ENCODE measurements at places on chromosomes 7 and 10. TPM values are rescaled to one million over a fixed set of nuclear protein-coding genes. Genes with fewer than 3 reads are reported as not detected.

DNA sequence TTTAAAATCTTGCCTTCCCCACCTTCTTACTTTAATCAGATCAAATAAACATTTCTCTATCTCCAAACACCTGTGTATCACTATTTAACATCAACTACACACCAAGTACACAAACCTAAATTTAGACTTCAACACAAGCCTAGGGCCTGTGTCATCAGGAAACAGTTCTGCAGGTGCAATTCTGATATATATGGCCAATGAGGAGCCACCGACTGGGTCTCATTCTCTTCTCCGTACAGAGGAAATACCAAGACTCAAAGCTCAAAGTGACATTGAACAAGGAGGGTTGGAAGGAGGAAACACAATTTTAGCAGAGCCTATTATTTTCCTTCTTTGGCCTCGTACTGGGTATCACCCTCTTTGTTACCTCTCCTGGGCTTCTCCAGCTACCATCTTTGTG lies 152.6 kb upstream of the PRR15 start:
- H3K27me3 ChIP-seq: peaks cover 15% of the 10 kb centered on the region
- no peaks in the 10 kb centered on the region for H3K36me3 ChIP-seq
- H3K27ac ChIP-seq: no peak overlapping the region
- H3K4me1 ChIP-seq: no peaks in the 10 kb centered on the region

- no peaks in the 10 kb centered on the region for H3K36me3 ChIP-seq
- H3K27me3 ChIP-seq: no peaks in the 10 kb centered on the region
- no peak for DNase-seq
- H3K4me1 ChIP-seq: no peaks in the 10 kb centered on the region
- no peak overlapping the region for H3K27ac ChIP-seq
Measured at GRCh38 chr10:44854693-44855350, 56.3 kb upstream of the TMEM72 start.

DNA sequence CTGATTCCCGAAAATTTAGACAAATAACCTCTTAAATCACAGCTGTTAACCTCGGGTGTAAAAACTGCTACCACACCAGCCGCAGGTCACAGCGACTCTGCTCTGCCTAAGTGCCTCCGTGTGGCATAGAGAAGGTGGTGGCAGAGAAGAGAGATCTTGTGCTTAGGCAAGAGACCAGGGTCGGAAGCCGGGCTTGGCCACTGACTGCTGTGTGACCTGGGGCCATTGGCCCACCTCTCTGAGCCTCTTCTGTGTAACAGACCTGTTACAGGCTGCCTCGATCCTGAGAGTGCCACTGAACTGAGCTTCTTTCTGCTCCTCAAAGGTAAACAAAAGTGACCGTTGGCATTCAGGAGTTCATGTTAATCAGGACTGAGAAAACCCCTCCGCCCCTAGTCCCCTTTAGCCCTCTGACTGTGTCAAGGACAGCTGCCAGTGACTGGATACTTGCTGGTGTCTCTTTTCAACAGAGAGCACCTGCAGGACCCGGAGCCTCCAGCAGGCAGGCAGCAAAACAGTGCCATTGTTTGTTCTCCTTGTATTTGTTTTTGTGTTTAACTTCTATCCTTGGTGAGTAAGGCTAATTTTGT lies 36.5 kb downstream of the ZMIZ1 start:
- no peaks in the 10 kb centered on the region for H3K27me3 ChIP-seq
- H3K27ac ChIP-seq: peak overlapping the region; percentile 14
- peaks cover 59% of the 10 kb centered on the region for H3K4me1 ChIP-seq
- no peak overlapping the region for H3K4me3 ChIP-seq

GRCh38 chr10:68871105-68871711 lies 29.9 kb upstream of the DDX50 start:
- H3K4me3 ChIP-seq: no peak overlapping the region
- no peaks in the 10 kb centered on the region for H3K27me3 ChIP-seq
- peaks cover 2% of the 10 kb centered on the region for H3K4me1 ChIP-seq

DNA sequence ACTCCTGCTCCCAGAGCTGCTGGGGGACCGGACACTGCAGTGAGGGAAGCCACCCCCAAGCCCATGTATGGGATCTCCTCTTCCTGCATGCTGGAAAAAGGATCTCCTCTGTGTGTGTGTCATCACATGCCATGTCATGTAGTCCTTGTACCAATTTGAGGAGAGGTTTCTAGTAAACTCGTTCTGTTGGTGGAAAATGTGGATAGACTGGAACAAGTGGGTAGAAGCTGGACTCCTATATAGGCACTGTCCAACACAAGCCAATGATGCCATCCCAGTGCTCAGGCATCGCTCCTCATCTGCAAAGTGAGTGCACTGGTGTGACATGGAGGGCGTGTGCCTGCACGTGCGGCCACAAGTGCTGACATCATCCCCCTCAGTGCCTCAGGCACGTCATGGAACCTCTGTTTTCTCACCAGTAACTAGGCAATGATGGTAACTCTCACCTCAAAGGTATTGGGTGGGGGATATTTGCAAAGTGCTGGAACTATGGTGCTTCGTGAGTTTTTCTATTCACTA lies 19.3 kb downstream of the MYO1G start:
- no peak overlapping the region for H3K27ac ChIP-seq
- no peaks in the 10 kb centered on the region for H3K27me3 ChIP-seq
- H3K36me3 ChIP-seq: no peaks in the 10 kb centered on the region
- H3K4me3 ChIP-seq: no peak overlapping the region
- H3K4me1 ChIP-seq: peaks cover 3% of the 10 kb centered on the region

DNA sequence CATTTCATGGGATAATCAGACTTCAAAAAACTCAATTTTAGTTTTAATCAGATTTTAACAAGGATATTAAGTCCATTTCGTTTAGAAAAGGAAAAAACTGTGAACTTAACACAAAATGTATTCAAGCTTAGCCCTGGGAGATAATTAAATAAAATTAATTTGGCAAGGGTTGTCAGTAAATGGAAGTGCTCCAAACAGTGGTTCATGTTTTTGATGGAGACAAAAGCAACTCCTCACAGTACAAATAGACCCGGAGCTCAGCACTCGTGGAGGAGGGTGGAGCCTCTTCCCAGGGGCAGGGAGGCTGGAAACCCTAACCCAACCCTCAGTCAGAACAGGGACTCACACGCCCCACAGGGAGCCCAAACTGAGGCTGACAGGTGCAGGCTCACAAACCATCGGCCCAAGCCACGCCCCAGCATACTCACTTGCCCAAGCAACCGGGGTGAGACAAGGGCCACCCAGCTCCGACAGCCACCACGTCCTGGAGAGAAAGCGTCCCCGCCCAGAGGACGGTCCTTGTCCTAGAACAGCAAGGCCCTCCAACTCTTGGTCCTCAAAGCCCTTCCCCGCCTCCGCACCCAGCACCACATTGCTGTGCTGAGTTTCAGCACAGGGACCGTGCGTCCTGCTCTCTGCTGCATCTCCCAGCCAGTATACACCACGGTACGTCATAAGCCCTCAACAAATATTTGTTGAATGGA lies 39.8 kb downstream of the MAD1L1 start:
- H3K4me1 ChIP-seq: no peaks in the 10 kb centered on the region
- H3K27me3 ChIP-seq: no peaks in the 10 kb centered on the region
- H3K27ac ChIP-seq: no peak overlapping the region

GRCh38 chr10:101901340-101901739 lies 57.7 kb upstream of the KCNIP2 start:
- no peak for DNase-seq
- H3K36me3 ChIP-seq: no peaks in the 10 kb centered on the region
- H3K4me3 ChIP-seq: no peak overlapping the region
- no peaks in the 10 kb centered on the region for H3K27me3 ChIP-seq
- no peak overlapping the region for H3K27ac ChIP-seq

DNA sequence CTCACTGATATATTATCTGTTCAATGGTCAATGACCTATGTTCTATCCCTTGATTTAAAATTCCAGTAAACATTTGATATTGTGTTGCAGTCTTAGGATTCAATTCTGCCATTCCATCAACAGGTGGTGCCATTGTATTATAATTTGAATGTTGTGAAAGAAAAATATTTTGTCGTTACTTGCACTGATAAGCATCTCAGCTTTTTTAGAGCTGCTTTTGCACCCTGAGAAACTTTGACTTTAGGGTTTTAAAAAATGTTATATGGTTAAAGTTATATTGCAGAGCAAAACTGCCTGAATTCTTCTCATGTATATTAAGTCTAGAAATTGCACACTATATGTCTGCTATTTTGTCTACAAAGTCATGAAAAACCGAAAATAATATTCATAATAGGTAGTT lies 18.8 kb upstream of the MINDY3 start:
- H3K4me1 ChIP-seq: no peaks in the 10 kb centered on the region
- no peaks in the 10 kb centered on the region for H3K27me3 ChIP-seq
- no peaks in the 10 kb centered on the region for H3K36me3 ChIP-seq

GRCh38 chr10:57830877-57831560 lies 436.7 kb downstream of the IPMK start:
- no peaks in the 10 kb centered on the region for H3K27me3 ChIP-seq
- H3K4me3 ChIP-seq: no peak overlapping the region
- no peaks in the 10 kb centered on the region for H3K36me3 ChIP-seq
- H3K27ac ChIP-seq: no peak overlapping the region
- DNase-seq: no peak

DNA sequence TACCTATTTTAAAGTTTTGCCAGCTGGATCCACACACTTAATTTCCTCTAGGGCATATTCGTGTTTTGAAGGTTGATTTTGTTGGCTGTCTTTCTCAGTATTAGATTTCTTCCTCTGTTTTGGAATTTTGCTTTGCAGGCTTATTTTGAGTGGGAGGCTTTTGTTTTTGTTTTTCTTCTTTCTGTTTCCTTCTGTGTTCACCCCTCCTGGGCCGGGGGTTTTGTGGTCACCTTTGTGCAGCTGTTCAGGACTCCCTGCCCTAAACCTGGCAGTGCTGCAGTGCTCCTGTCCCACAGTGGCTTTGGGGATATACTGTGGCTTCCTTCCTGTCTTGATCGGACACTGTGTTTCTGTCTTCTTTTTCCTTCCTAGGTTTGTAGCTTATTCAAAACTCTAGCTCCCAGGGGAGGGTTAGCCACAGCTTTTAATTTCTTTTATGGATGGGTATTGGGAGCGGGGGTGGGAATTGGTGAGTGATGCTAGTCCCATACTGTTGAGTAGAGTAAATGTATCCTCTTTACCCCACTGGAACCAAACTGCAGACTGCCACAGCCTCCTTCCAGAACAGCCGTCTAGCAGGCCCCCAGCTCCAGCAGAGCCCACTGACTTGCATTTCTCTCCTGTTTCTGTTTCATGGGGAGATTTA lies 228.7 kb upstream of the FZD8 start:
- H3K4me1 ChIP-seq: no peaks in the 10 kb centered on the region
- DNase-seq: no peak
- H3K36me3 ChIP-seq: no peaks in the 10 kb centered on the region
- no peak overlapping the region for H3K27ac ChIP-seq

Gene SORCS1
- total RNA-seq: not detected

Gene SLC18A2
- total RNA-seq: not detected

Gene ZPBP
- not detected for total RNA-seq

DNA sequence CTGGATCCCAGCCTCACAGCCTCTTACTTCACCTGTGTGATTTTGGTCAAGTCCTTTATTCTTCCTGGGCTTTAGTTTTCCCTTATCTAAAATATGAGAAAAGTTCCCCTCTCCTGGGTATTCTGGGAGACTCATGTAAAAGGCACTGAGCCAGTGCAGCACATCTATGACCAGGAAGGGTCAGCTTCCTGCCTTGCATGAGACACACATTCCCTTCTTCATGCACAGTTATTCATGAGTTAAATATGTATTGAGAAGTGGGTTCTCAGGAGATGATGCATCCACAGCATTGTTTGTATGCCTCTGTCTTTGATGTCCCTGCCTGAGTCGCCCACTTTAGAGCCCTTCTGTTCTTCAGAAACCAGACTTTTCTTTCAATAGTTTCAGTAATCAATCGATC lies 33.3 kb downstream of the EGFR start:
- no peak for DNase-seq
- peaks cover 68% of the 10 kb centered on the region for H3K4me1 ChIP-seq
- no peak overlapping the region for H3K4me3 ChIP-seq
- H3K27me3 ChIP-seq: no peaks in the 10 kb centered on the region

GRCh38 chr7:26182706-26183105 lies 17.8 kb downstream of the HNRNPA2B1 start:
- H3K4me3 ChIP-seq: no peak overlapping the region
- no peak for DNase-seq
- peak overlapping the region; percentile 4 for H3K27ac ChIP-seq
- H3K36me3 ChIP-seq: peaks cover 5% of the 10 kb centered on the region
- no peaks in the 10 kb centered on the region for H3K27me3 ChIP-seq

- H3K4me3 ChIP-seq: no peak overlapping the region
- H3K27ac ChIP-seq: no peak overlapping the region
- H3K4me1 ChIP-seq: no peaks in the 10 kb centered on the region
- no peaks in the 10 kb centered on the region for H3K36me3 ChIP-seq
- no peaks in the 10 kb centered on the region for H3K27me3 ChIP-seq
Measured at GRCh38 chr10:2334575-2334974, 597.2 kb upstream of the ADARB2 start.

Gene HTRA1
- 32.8 TPM for total RNA-seq

Gene WEE2
- total RNA-seq: not detected

GRCh38 chr10:119608316-119609155 lies 11.8 kb upstream of the TIAL1 start:
- no peaks in the 10 kb centered on the region for H3K36me3 ChIP-seq
- H3K27ac ChIP-seq: peak overlapping the region; percentile 64
- H3K4me1 ChIP-seq: peaks cover 8% of the 10 kb centered on the region
- no peaks in the 10 kb centered on the region for H3K27me3 ChIP-seq
- no peak for DNase-seq
- H3K4me3 ChIP-seq: peak overlapping the region; percentile 46

- no peaks in the 10 kb centered on the region for H3K27me3 ChIP-seq
- H3K36me3 ChIP-seq: no peaks in the 10 kb centered on the region
- H3K4me1 ChIP-seq: peaks cover 3% of the 10 kb centered on the region
Measured at GRCh38 chr7:30278376-30278775, 6.0 kb upstream of the ZNRF2 start.

DNA sequence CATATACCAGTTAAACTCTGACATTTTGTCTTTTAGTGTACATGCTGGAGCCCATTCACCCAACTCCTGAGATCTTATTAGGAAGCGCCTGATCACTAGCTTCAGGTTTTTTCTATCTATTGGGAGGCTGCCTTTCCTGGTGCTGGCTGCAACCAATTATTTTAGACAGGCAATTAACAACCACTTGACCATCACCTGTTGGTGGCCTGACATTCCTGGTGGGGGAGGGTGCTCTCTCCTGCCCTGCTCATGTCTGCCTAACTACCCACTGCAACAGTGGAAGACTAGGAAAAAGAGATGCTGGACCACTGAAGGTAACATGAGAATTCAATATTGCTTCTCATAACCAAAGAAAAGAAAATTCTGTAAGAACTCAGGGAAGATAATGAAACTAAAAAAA lies 190.3 kb upstream of the GRM3 start:
- no peak for DNase-seq
- H3K4me3 ChIP-seq: no peak overlapping the region
- H3K27me3 ChIP-seq: no peaks in the 10 kb centered on the region
- no peak overlapping the region for H3K27ac ChIP-seq
- H3K4me1 ChIP-seq: no peaks in the 10 kb centered on the region

Gene CACNA2D1
- 9.8 TPM for total RNA-seq

Gene OR2F2
- total RNA-seq: not detected

GRCh38 chr7:158975526-158976467 lies 119.4 kb downstream of the DYNC2I1 start:
- no peak overlapping the region for H3K4me3 ChIP-seq
- no peaks in the 10 kb centered on the region for H3K36me3 ChIP-seq
- H3K4me1 ChIP-seq: peaks cover 7% of the 10 kb centered on the region
- no peak for DNase-seq

GRCh38 chr7:21550076-21550475 lies 7.2 kb downstream of the DNAH11 start:
- no peaks in the 10 kb centered on the region for H3K4me1 ChIP-seq
- H3K27me3 ChIP-seq: peaks cover 8% of the 10 kb centered on the region
- no peak overlapping the region for H3K4me3 ChIP-seq
- no peaks in the 10 kb centered on the region for H3K36me3 ChIP-seq

Gene SPDYE5
- not detected for total RNA-seq

Measured in Panc1 (cell line).